Memory B cell (primary cell): ENCODE measurements at places on chromosomes 12 and 14.

GRCh38 chr14:22492622-22493542 lies 96.1 kb downstream of the DAD1 start:
- DNase-seq = no peak

GRCh38 chr14:95609398-95609990 lies 74.6 kb downstream of the GLRX5 start:
- DNase-seq = no peak

GRCh38 chr12:87853448-87854003 lies 175.7 kb downstream of the C12orf50 start:
- DNase-seq = no peak

GRCh38 chr14:23936084-23936829 lies 17.3 kb upstream of the DHRS4 start:
- DNase-seq = no peak

DNA sequence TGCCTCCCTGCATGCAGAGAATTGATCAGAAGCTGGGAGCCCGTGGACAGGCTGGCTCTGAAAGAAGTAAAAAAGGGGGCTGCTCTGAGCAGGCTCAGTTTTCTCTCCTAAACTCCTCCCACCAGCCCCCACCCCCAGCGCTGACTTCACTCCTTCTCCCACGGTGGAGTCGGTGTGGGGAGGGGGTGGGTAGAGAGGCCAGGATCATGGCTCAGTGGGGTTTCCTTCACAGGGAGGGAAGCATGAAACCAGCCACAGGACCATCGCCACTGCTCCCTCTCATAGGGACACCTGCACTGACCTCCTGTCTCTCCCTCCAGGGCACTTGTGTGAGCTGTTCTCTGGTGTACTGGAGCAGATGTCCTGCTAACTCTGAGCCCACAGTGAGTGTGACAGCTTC lies 78.9 kb downstream of the STAB2 start:
- DNase-seq = no peak

DNA sequence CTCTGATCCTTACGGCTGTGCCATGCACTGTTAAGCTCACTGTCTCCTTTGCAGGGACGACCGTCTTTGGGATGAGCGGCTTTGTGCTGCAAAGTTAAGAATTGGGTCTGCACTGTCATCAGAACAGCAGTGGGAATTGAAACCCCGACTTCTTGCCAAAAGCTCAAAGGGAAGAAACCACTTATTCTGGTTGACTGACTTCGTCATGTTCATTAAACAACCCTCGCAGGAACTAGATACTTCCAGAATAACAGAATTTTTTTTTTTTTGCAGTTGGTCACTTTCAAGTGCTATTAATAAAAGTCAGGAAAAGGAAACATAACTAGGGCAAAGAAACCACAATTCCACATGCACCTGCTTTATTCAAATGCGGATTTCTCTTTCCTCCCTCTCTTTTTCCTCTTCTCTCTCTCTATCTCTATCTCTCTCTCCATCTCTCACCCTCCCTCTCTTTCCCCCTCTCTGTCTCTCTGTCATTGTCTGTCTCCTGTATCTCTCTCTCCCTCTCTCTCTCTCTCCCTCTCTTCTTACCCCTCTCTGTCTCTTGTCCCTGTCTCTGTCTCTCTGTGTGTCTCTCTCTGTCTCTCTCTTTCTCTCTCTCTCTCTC lies 12.3 kb upstream of the GLT1D1 start:
- DNase-seq = no peak

- DNase-seq = no peak
Measured at GRCh38 chr12:46168426-46168825, 100.4 kb downstream of the SLC38A1 start.

- no peak for DNase-seq
Measured at GRCh38 chr12:120353136-120353535, 15.8 kb downstream of the MSI1 start.

- no peak for DNase-seq
Measured at GRCh38 chr12:121252712-121253345, 42.9 kb downstream of the P2RX4 start.

- no peak for DNase-seq
Measured at GRCh38 chr14:75495399-75495798, 26.9 kb upstream of the BATF start.

DNA sequence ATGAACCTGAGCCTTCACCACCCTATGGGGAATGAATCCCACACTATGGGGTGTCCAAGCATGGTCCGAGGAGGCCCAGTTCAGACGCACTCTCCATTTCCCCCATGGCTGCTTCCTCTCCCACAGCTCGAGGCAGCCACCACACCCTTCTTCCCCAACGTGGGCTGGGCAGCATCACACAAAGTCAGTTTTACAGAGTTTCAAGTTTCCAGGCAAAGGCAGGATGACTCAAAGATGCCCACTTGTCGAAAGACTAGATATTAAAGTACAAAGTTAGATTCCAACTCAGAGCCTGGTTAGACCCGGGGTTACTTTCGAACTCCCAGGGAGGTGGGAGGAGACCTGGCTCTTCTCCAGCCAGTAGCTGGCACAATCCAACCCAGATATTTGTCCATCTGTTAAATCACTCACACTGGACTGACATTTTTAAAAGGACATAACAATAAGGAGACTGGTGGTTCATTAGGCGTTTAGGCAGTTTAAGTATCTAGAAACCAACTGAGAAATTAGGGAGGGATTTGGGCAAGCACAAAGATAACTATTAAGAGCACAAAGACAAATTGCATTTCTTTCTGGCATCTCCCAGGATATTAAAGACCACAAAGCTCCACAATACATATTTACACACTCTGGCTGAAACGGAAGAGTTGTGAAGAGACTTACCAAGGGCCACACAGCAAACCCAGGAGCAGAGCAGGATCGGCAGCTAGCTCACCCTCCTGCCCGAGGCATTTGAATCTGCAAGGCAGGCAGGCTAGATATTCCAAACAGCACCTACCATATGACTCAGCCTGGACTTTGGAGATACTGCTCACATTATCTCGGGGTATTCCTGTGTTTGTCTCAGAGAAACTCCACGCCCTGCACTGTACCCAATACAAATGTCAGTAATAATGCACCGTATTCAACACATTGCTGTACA lies 34.8 kb downstream of the TMCC3 start:
- DNase-seq = no peak

DNA sequence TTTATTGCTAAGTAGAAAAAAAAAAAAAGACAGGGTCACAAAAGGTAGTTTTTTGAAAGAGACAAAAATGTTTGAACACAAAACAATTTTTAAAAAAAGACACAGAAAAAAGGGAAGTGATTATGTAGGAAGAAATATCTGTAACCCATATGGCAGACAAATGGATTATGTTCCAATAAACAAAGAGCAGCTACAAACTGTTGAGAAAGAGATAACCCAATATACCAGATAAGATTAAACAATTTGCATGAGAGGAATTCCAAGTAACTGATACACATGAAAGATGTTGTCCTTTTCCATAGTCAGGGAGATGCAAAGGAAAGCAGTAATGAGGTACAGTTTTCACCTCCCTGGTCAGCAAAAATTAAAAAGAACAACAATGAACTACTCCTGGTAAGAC lies 44.9 kb downstream of the PTPRR start:
- DNase-seq = no peak

- DNase-seq = no peak
Measured at GRCh38 chr14:105830171-105830570, 303.8 kb downstream of the TMEM121 start.

DNA sequence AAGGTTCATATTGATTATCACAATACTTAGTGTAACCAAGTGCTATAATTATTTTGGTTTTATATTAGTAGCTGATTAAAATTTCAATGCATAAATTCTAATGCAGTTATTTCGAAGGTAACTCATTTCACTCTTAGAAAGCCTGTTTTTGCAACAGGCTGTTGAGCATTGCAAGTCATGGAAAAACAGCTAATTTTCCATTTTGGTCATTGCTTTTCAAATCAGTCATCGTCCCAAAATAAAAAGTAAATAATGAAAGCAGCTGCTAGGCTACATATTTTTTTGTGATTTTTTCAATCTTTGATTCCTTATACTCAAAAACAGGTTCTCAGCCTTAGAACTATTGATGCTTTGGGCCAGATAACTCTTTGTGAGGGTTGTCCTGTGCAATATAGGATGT lies 22.9 kb downstream of the VEZT start:
- DNase-seq = no peak

DNA sequence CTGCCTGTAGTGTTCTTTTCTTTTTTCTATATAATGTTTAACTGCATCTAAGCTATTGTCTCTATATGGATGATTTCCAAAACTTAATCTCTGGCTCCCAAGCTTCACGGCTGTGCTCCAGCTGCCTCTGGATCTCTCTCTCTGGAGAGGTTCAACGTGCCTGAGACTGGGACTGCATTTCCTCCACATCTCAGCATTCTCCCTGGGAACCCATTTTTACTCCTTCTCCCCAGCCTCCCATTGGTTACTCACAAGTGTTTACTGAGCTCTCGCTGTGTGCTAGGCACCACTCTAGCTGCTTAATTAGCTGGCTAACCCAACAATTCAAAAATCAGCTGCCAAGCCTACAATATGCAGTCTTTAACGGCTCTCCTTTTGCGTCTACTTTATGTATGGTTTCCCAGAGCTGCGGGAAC lies 34.7 kb downstream of the FBXL14 start:
- no peak for DNase-seq

DNA sequence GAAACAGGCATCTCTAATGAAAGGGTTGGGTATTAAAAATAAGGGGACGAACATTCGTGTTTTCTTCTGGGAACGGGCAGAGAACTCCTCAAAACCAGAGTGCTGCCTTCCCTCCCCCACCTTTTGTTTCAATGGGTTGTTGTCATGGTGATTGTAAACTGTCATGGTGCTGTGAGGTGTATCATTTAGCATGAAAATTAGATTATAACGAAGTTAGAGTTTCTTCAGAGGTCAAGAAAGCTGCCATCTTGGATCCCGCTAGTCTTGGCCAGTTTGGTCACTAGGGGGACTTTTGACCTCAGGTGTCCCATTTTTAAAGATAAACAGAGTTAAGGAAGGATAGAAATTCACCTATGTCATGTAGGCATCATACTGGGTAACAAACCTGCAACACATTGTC lies 123.0 kb downstream of the PDE3A start:
- DNase-seq = no peak

- no peak for DNase-seq
Measured at GRCh38 chr12:74482115-74482514, 55.5 kb upstream of the ATXN7L3B start.

- DNase-seq = no peak
Measured at GRCh38 chr14:22520796-22521195, 68.2 kb downstream of the DAD1 start.

DNA sequence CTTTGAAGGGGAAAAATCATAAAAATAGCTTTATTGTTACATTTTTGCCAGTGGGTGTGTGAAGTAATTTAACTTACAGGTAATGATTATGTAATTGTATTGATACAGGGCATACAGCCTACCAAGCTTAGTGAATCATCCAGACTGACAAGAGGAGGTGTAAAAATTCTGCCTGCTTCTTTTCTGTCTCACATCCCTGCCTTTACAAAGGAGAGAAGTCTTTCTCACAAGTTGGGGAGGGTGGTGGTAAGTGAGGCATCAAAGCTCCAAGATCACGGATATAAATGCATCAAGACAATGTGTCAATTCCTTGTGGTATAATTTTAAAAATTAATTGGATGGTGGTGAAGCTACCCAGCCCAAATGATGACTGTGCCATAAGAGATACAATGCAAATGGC lies 39.0 kb upstream of the G2E3 start:
- no peak for DNase-seq

DNA sequence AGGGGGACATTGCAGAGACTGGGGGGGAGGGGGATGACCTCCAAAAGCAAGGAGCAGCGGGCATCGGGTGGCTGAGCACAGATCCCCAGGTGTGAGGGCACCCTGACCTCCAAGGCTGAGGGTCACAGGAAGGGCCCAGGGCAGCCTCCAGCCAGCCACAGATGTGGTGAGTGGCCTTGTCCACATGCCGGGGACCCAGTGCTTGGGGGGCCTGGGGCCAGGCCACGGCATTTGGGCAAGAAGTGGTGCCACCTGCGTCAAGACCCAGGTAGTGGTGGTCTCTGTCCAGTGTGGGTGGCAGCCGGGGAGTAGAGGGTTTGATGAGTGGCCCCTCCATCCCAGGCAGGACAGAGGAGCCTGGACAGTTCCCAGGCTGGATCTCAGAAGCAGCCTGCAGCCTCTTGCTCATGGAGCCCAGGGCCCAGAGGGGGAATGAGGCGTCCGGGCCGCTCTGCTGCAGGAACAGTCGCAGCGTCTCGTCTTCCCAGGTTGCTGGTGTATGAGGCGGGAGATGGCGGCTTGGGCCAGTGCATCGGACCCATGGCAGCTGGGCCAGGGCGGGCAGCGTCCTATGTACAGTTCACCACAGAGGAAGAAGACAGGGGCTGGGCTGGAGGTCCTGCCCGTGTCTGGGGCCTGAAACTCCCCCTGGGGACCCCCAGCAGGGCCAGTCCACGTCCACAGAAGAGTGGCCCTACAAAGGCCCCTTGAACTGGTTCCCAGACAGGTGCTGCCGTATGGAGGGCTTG lies 33.5 kb downstream of the CCNK start:
- DNase-seq = no peak

DNA sequence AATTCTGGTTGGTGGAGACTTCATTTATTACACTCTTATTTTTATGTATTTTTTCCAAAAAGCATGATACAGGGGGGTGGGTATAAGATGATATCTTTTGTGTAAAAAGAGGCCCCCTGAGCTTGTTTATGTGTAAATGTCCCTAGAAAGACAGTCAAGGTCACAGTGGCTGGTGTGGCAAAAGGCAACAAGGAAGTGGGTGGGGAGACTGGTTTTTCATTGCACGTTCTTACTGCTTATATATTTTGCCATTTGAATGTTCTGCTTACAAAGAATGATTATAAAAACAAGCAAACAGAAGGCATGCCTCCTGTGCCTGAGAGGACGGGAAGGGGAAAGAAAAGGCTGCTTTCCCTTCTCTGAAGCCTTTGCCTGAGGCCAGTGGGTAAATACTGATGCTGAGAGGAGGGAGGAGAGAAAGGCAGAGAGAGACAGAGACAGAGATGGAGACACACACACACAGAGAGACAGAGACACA lies 24.1 kb upstream of the ADIPOR2 start:
- DNase-seq = no peak

DNA sequence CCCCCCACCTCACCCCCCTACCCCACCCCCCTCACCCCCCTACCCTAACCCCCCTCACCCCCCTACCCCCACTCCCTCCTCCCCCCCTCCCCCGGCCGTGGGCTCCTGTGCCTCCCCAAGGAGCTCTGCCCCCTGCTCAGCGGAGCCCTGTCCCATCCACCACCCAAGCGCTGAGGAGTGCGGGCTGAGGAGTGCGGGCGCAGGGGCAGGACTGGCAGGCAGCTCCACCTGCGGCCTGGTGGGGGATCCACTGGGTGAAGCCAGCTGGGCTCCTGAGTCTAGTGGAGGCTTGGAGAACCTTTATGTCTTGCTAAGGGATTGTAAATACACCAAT lies 2.3 kb upstream of the JPH4 start:
- no peak for DNase-seq

- DNase-seq = no peak
Measured at GRCh38 chr14:103819503-103820307, 27.7 kb downstream of the PPP1R13B start.

DNA sequence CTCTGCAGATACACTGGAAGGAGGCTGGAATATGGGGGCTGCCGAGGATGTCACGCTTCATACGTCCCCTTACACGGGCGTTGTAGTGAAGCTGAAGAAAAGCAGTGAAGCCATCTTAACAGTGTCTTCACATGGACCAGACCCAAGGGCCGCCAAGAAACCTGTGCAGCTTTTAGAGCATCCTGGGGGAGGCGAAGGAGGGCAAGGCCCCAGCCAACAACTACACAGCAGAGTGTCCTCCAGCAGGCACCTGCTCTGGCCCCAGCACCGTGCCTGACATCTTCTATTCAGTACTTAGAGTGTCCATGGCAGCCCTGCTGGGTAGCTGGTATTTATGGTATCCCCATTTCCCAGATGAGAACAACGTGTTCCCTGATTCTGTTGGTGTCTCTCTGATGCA lies 48.9 kb upstream of the RIN3 start:
- no peak for DNase-seq
